Epithelial cell of umbilical artery (primary cell): ENCODE measurements at places on chromosomes 1 and 21. TPM values are rescaled to one million over a fixed set of nuclear protein-coding genes. Genes with fewer than 3 reads are reported as not detected.

The SPRR1B gene
- not detected in 2 replicates for total RNA-seq

The AQP10 gene
- total RNA-seq, result under 0.01 TPM in 1 of 2 replicates, not detected in the other

The HSPB7 gene
- total RNA-seq, result not detected in 2 replicates

The METTL18 gene
- total RNA-seq, result 5.8 and 13.7 TPM in 2 replicates

The AGTRAP gene
- total RNA-seq, result 43.2 and 64.7 TPM in 2 replicates

The DIRAS3 gene
- total RNA-seq, result 0.91 and 0.97 TPM in 2 replicates

The RGS8 gene
- total RNA-seq, result not detected in 2 replicates

The SPATA46 gene
- not detected in 2 replicates for total RNA-seq

The CLDN17 gene
- not detected in 2 replicates for total RNA-seq

The OR2T33 gene
- not detected in 2 replicates for total RNA-seq

The RNU1-4 gene
- under 0.01 and 5,836 TPM in 2 replicates for total RNA-seq

The PIGK gene
- total RNA-seq, result 28.9 and 58.4 TPM in 2 replicates

The RPS6KC1 gene
- 19.8 and 22.9 TPM in 2 replicates for total RNA-seq

The MX2 gene
- 3.9 and 102 TPM in 2 replicates for total RNA-seq

The SYTL1 gene
- total RNA-seq, result under 0.01 TPM in 1 of 2 replicates, not detected in the other

The SH2D1B gene
- not detected in 2 replicates for total RNA-seq

The CCDC24 gene
- total RNA-seq, result 1.9 and 2.6 TPM in 2 replicates

The LMX1A gene
- total RNA-seq, result not detected in 2 replicates

The ANXA9 gene
- total RNA-seq, result not detected in 2 replicates

The BEST4 gene
- total RNA-seq, result 0.32 TPM in 1 of 2 replicates, not detected in the other

The CYP4B1 gene
- not detected in 2 replicates for total RNA-seq

The RASSF5 gene
- 0.32 and 1.1 TPM in 2 replicates for total RNA-seq

The MYBPH gene
- total RNA-seq, result not detected in 2 replicates

The TNNT2 gene
- not detected in 2 replicates for total RNA-seq

The APCS gene
- not detected in 2 replicates for total RNA-seq

The MPL gene
- total RNA-seq, result not detected in 2 replicates

The LCE2D gene
- total RNA-seq, result not detected in 2 replicates
